HTR-8/SVneo (cell line): ENCODE measurements at places on chromosomes 2 and 18.

DNA sequence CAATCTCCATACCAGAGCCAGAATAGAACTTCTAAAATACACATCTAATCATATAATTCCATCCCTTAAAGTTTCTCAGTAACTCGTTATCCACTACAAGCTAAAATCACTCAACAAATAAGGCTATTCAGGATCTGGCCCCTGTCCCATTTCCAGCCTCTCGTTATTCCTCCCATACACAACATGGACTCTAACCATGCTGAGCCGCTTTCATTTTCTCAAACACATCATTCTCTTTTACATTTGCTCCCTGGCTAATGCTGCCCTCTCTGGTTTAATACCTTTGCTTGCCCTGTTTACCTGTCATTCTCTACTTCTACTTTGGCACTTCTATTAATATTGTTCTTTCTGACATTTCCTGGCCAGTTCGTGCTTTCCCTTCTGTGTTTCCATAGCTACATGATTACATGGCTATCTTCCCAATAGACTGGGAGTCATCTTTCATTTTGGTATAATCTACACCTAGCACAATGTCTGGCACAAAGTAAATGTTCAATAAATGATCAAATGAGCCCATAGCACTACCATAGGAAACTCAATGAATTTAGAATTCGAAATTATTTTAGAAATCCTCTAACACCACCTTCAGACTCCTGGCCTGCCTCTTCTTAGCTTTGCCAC, 163.6 kb upstream of the VRK2 start:
- DNase-seq = no peak

GRCh38 chr2:170823898-170824215, 7.2 kb downstream of the GAD1 start:
- no peak for DNase-seq

DNA sequence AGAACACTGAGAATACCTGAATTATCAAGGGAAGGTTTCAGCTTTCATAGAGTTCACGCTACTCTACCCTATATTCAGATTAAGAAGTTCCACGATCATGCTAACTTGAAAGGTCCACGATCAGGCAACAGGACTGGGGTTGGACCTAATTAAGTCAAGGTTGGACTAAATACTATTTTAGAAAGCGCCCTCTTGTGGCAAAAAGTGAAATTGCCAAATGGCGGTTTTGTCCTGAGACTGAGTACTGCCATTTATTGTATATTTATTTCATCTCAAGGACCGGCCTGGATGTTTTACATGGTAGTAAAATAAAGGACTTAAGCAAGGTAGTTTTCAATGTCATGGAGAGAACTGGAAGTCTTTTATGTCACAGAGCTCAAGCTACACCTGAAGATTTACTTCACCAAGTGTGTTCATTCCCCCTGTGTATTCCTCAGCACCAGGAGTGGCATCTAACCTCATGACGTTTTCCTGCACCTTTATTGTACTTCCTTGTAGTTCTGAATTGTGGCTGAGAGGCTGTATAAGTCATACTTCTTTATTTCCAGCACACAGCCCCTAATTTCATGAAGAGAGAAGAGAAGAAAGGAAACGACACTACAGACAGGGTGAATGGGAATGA, 56.8 kb downstream of the SRD5A2 start:
- DNase-seq = peak; percentile 46

DNA sequence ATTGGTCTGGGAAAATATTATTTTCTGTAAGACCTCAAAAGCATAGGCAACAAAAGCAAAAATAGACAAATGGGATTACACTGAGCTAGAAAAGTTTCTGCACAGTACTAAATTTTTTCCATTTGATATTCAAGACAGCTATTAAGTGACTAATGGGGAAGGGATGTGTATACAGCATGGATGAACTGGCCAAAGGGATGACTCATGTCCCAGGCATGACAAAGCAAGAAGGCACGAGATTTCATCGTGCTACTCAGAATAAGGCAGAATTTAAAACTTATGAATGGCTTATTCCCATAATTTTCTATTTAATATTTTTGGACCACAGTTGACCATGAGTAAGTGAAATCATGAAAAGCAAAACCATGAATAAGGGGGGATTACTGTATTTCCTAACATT, 1250.1 kb upstream of the GYPC start:
- DNase-seq = peak; percentile 43

- DNase-seq = peak; percentile 38
These were observed 923 bp downstream of the AMER3 start for GRCh38 chr2:130756053-130756873.

GRCh38 chr2:168136392-168136977, 110.9 kb downstream of the STK39 start:
- DNase-seq = peak; percentile 23

GRCh38 chr2:51025906-51026555, 5.9 kb downstream of the NRXN1 start:
- DNase-seq = no peak

GRCh38 chr2:60554074-60554645, 706 bp upstream of the BCL11A start:
- DNase-seq = no peak

DNA sequence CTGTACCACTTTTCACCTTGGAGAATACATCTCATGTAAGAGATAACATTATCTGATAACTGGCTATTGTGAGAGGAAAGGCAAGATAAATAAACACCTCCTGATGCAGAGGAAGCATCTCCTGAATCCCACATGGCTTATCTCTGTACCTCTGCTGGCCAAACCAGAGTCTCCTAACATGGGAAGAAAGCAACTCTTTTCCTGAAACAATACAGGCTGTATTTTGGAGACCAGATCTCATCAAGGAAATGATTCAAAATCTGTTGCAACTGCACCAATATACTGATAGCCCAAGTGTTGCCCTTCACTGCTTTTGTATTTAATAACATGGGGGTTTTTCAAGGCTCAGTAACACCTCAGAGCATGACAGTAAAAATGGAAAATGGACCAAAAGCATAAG, 106.9 kb downstream of the MREG start:
- DNase-seq = no peak

- no peak for DNase-seq
These were observed 27.6 kb upstream of the ASB1 start for GRCh38 chr2:238399094-238399493.

GRCh38 chr2:55017880-55018279, 32.4 kb downstream of the RTN4 start:
- DNase-seq = no peak

DNA sequence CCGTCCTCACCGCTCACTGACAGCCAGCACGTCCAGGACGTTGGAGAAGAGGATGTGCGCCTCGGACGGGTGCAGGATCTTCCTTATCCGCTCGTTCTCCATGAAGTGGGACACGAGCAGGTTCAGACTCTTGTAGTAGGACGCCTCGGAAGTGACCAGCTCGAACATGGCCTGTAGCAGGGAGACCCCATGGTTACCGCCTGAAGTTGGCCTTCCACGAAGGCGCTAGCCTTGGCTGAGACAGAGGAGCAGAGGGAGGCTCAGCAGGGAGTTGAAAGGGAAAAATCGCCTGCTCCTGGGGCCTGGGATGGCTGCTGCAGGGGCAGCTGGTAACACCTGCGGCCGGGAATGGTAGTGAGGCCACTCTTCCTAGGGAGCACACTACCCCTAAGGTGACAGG, 24.7 kb downstream of the SNORC start:
- DNase-seq = no peak

GRCh38 chr2:149021761-149022160, 16.7 kb upstream of the LYPD6B start:
- no peak for DNase-seq

GRCh38 chr18:75204732-75205513, 4.0 kb downstream of the PTGR3 start:
- DNase-seq = no peak

DNA sequence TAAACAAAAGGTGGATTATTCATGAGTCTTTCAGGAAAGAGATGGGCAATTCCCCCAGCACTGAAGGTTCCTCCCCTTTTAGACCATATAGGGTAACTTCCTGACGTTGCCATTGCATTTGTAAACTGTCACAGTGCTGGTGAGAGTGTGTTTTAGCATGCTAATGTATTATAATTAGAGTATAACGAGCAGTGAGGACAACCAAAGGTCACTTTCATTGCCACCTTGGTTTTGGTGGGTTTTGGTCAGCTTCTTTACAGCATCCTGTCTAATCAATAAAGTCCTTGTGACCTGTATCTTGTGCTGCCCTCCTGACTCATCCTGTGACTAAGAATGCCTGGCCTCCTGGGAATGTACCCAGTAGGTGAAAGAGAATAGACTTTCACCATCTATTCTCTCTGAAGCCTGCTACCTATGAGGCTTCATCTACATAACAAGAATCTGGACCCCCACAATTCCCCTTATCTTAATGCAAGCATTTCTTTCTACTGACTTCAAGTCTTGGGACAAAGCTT, 148.7 kb downstream of the CABLES1 start:
- DNase-seq = no peak
